ENCODE measurements at places on chromosomes 1 and 21. TPM values are rescaled to one million over a fixed set of nuclear protein-coding genes. Genes with fewer than 3 reads are reported as not detected.

GRCh38 chr1:195238313-195238712, 1369.9 kb downstream of the KCNT2 start:
- DNase-seq: no peak

DNA sequence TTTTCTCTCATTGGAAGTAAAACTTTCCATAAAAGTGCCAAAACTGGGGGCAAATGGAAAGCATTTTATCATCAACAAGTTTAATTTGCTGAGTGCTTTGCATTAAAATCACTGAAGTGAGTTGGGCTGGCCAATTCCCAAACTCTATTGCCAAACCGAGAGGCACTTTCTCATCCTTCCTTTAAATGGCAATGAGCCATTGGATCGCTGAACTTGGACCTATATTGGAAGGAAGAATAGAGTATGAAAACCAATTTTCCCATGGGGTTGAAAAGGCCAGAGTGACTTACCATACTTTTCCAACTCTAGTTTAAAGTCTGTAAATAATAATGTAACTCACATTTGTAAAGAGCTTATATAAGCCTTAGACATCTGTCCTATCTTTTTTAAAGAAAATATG, 189.1 kb upstream of the C1orf87 start:
- DNase-seq: no peak

DNA sequence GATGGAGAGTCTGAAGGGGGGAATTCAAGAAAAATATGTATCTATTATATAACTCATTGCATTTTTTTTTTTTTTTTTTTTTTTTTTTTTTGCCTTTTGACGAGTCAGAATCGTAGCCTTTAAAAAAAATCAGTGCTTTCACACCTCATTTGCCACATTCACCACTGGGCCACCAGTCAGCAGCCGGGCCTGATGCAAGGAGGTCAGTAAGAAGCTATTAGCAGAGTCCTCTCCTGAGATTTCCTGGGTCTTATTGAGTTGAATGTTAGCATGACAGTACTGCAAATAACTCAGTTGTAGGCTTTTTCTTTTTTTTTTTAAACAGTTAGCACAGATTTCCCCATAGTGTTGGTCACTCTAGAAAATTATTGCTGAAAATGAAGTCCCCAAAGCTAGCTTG, 139.8 kb downstream of the SPATA17 start:
- DNase-seq: no peak

- DNase-seq: no peak
Measured at GRCh38 chr21:39422527-39423241, 22.9 kb downstream of the LCA5L start.

PRELP gene
- total RNA-seq: not detected

EVA1C gene
- total RNA-seq: 0.54 TPM

LMO4 gene
- total RNA-seq: 38.7 TPM
